ENCODE measurements at places on chromosomes 7 and 10.
A peak's percentile ranks its signal among the peaks of the same experiment; 100 is the strongest.

DNA sequence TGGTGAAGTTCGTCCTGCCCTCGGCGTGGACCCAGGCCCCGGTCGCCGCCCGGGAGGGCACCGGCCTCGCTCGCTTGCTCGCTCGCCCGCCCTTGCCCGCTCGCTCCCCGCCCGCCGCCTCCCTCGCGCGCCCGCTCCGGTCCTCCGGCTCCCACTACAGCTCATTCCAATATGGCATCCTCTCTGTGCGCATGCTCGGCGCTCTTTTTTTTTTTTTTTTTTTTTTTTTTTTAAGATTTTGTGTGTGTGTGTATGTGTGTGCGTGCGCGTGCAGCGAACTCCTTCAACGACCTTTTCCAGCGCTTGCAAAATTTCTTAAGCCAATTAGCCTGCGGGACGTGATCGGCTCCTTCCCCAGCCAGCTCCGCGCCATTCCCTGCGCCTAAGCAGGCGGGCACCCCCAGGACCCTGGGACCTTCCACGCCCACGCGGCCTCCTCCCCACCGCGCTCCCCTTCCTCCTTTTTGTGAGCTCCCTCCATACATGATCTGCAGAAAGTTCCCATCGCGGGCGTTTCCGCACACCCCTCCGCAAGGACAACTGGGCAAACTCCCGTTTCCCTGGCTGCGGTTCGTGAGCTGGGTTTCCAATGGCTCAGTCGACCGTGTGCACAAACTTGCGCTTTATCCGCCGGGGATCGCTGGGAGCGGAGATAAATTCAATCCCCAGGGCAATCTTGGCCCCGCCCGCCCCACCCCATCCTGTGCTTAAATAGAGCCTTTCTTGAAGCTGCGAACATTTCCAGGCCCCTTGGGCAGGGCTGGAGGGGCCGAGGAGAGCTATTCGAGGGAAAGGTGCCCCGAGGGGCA lies at the start of gene SFMBT2:
Gene SFMBT2 (minus strand): TSS at position 173 of the 809 bp plus-strand sequence. CDS start 29,136 bp downstream, outside the sequence.
- peak; percentile 69 for DNase-seq

DNA sequence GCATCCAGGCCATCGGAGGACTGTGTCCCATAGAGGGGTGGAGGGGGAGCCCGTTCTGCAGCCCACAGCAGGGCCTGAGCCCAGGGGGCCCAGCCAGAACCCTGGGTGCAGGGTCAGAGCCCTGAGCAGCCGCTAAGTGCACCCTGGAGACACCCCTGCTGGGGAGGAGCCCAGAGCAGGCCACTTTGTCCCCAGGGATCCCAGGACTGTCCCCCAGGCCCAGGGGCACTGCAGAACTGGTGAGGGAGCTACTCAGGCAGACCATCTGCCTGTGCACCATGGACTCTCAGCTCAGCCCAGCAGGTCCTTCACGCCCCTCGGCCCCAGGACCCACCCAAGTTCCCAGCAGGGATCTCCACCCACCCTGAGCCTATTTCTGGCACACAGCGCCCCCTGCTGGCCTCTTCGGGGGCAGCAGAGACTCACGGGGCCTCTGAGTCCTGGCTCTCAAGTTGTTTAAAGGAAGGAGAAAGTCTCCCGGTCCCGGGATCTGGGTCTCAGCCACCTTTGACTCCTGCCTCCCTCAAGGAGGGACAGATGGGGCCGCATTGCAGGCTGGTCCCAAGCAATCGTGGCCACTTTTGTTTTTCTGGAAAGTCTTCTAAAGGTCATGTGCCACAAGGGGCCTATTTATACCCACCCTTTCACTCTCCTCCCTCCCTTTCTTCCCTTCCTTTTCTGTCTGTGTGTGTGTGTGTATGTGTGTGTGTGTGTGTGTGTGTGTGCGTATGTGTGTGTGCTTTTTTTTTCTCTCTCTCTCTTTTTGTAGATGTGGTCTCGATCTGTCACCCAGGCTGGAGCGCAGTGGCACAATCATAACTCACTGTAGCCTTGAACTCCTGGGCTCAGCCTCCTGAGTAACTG lies 90.3 kb downstream of the MYL10 start:
- DNase-seq: peak; percentile 25

- DNase-seq: no peak
These were observed 48.5 kb upstream of the ABLIM1 start for GRCh38 chr10:114706458-114707055.

GRCh38 chr7:142377567-142377966 lies 119.7 kb upstream of the PRSS58 start:
- no peak for DNase-seq

GRCh38 chr7:15016766-15017165 lies 114.2 kb upstream of the DGKB start:
- DNase-seq: no peak

- no peak for DNase-seq
These were observed 443.0 kb upstream of the MKI67 start for GRCh38 chr10:128568990-128569945.

DNA sequence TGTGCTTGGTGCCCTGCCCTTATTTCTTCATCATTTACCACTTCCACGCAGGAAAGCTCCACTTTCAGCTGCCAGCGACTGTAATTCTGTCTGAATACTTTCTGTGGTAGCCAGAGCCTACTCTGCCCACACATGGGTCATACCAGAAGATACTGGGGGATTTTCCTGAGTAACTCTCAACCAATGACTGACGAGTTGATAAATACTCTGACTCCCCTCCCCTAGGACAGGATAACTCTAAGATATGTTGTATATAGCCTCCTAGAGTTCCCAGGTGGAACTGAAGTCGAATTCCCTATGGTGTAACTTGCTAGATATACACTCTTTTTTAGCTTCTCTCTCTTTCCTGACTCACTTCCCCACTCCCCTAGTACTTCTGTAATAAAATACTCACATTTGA lies 29.8 kb downstream of the SEM1 start:
- DNase-seq: no peak

GRCh38 chr7:158976849-158977593 lies 120.7 kb downstream of the DYNC2I1 start:
- DNase-seq: peak; percentile 80

- DNase-seq: no peak
These were observed 155.6 kb downstream of the SH3PXD2A start for GRCh38 chr10:103699611-103700435.

- DNase-seq: no peak
These were observed 344.6 kb upstream of the SHH start for GRCh38 chr7:156156734-156157408.

GRCh38 chr10:60409202-60409601 lies 19.5 kb upstream of the ANK3 start:
- DNase-seq: no peak

- DNase-seq: no peak
These were observed 170.4 kb downstream of the SUGCT start for GRCh38 chr7:40305229-40305628.

DNA sequence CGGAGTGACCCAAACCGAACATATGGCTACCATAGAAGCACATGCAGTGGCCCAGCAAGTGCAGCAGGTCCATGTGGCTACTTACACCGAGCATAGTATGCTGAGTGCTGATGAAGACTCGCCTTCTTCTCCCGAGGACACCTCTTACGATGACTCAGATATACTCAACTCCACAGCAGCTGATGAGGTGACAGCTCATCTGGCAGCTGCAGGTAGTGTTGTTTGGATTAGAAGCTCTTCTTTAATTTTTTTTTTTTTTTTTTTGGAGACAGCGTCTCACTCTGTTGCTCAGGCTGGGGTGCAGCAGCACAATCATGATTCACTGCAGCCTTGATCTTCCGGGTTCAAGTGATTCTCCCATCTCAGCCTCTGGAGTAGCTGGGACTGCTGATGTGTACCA lies 45.8 kb downstream of the NRF1 start:
- no peak for DNase-seq

GRCh38 chr7:150927956-150928344 lies 50.2 kb downstream of the KCNH2 start:
- DNase-seq: no peak

GRCh38 chr10:132387764-132388210 lies 9.2 kb upstream of the PWWP2B start:
- DNase-seq: peak; percentile 77

GRCh38 chr10:100683004-100683403 lies 62.4 kb upstream of the PAX2 start:
- DNase-seq: no peak

DNA sequence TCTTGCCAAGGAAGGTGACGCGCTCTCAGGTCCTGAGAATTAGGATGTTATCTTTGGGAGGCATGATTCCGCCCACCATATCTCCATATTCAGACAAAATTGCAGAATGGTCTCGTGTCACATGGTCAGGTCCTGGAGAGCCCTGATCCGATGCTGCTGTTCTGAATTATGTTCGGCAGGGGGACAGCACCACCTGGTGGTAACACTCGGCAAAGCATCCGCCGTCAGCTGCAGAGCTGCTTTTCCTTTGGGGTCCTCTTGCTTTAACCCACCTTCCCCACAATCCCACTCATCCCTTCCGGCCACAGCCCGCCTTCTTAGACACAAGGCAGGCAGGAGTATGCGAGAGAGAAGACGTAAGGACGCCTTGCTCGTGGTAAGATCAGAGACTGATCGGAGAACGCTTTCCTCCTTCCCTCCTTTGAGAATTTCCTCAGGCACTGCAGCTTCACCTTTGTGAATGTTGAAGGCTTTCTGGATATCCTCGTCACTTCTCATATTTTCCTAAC lies 327.8 kb upstream of the C7orf33 start:
- peak; percentile 34 for DNase-seq

- no peak for DNase-seq
These were observed 4.2 kb upstream of the HOXA10 start for GRCh38 chr7:27178366-27178765.

DNA sequence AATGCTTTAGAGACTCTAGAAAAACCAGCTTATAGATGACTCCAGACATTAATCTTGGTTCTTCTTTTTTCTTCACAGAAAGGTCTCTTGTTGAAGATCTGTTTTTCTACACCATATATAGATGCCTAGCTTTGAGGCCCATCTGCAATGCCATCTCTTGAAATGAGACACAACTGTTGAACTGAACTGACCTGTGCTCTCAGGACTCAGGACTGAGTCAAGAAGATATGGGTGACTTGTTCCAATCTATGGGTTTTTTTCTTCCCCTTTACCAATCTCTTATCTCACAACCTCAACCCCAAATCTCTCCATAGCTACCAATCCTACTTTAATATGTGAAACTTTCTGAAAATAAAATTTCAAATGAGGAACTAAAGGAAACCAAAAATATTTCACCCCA lies 194.7 kb downstream of the SNX13 start:
- no peak for DNase-seq

DNA sequence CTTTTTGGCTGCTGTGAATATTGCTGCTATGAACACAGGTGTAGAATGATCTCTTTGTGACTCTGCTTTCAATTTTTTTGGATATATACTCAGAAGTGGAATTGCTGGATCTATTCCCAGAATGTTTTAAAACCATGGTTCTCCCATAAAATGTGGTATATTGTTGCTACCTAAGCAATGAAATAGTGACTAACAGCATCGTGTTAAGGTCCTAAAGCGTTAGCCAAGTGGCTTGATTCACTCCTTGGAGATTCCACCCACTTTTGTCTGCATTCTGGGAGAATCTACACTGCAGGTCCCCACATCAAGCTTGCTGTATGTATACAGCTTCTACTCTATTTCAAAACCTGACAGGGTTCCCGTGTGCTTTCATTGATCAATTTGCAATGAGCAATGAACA lies 105.6 kb downstream of the CDK6 start:
- DNase-seq: no peak

DNA sequence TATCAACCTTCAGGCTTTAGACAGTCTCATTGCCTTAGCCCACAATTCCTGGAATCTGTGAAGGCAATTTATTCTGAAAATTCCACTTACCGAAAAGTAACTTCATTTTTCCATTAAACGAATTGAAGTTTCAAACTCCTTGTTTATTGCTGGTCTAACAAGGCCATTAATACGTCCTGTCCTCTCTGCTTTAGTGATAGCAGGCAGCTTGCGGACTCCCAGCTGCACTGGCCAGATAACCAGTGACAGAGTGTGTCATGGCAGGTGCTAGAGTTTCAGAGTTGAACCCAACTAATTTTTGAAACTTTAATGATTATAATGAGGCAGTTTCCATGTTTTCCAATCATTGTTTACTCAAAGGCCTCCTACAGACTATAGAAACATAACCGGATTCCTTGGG lies 31.1 kb downstream of the LOXL4 start:
- DNase-seq: no peak

- DNase-seq: no peak
These were observed 311.2 kb downstream of the SKIDA1 start for GRCh38 chr10:21214329-21214728.

DNA sequence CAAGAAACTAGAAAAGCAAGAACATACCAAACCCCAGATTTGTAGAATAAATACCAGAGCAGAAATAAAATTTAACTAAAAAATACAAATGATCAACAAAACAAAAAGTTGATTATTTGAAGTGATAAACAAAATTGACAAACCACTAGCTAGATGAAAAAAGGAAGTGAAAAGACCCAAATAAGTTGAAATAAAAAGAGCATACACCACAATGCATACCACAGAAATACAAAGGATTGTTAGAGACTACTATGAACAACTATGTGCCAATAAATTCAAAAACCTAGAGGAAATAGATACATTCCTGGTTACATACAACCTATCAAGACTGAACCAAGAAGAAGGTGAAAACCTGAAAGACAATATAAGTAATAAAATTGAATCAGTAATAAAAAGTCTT lies 333.4 kb downstream of the SH2D4B start:
- DNase-seq: no peak

- no peak for DNase-seq
These were observed 569.0 kb upstream of the SORCS1 start for GRCh38 chr10:107733328-107734130.

GRCh38 chr10:119555178-119555784 lies 12.8 kb upstream of the RGS10 start:
- no peak for DNase-seq

DNA sequence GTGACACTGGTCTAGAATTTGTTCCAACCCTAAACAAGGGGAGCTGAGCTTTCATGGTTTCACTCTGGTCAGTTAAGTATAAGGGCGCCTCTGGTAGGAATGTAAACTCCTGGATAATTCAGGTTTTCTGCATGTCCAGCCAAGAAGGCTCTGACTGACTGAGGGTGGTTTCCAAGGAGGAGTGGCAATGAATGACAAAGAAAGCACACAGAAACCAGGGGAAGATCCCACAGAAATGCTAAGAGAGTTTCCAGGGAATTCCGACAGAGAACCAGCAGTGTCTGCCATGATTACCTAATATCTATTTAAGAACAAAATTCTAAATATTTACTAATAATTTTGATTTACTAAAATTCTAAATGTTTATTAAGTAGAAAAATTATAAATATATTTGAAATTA lies 27.3 kb upstream of the NRG3 start:
- DNase-seq: no peak

- DNase-seq: no peak
These were observed 302 bp upstream of the EN2 start for GRCh38 chr7:155457544-155458110.

- DNase-seq: no peak
These were observed 27.7 kb downstream of the NCAPG2 start for GRCh38 chr7:158676906-158677305.

DNA sequence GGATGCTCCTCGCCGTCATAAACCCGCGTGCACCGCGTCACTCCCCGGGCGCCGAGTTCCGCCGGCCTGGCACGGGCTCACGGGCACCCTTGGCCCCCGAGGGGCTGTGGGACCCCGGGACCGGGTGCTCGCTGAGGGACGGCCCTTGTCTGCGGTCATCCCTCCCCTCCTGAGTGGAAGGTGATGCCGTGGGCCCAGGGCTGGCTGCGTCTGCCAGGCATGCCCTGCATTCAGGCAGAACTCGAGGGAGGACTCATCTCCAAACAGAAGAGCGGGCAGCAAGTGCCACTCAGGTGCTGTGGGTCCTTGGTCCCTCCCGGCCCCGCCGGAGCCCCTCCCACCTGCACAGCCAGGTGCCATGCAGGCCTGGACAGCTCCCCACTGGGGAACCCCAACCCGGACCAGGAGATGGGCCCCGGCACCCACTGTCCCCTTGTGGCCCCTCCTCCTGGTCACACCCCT lies 61.3 kb downstream of the UNCX start:
- DNase-seq: no peak
